ENCODE measurements at places on chromosomes 6 and 20.

DNA sequence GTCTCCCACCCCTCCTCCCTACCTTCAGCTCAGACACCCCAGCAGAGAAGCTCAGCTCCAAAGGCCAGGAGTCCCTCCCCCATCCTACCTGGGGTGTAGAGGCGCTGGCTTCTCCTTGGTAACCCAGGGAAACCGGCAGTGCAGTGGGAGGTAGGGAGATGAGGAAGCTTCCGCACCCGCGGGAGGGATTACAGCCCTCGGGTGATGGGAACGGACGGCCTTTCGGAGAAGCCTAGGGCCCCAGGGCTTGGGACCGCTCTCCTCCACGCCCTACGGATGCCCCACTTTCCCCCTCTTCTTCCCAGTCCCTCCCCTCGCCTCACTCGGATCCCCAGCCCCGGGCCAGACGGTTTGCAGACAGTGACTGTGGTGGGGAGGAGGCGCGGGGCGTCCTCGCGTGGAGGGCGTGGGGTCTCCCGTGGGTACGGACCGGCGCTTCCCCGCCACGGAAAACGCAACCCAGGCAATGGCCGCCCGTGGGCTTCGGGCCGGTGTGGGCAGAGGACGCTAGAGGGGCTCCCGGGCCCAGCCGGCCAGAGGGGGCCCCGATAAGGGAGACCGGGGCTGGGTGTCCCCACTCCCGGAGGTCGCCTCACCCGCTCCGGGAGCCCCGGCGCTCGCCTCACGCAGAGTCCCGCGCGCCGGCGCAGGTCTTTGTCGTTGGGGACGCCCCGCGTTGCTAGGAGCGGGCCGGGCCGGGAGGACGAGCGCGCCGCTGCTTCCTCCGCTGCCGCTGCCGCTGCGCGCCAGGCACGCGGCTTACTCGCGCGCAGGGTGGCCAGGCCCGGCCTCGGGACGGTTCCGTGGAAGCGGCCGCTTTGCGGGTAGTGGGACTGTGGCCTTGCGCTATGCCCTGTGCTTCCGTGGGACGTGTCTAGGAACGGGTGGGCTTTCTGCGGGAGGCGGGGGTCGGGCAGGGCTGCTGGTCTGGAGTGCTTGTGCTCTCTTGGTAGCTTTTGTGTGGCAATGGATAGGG is 15.8 kb downstream of the AARS2 start:
- DNase-seq: peak; percentile 31

GRCh38 chr6:18179770-18180356 is 24.6 kb downstream of the KDM1B start:
- no peak for DNase-seq

DNA sequence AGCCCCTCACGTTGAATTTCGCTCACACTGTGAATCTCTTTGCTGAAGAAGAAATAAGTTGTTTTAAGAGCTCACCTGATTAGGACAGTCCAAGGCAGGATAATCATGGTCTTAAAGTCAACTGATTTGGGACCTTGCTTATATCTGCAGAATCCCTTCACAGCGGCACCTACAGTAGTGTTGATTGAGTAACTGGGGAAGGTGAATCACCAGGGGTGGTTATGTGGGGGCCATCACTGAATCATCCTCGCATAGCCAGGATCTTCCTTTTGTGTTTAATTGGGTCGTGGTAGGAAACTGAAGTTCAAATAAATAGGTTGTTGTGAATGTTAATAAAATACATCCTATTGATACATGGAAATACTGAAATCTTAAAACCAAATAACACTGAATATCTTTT is 20.2 kb upstream of the MICA start:
- no peak for DNase-seq

GRCh38 chr6:127225497-127225896 is 41.2 kb upstream of the RNF146 start:
- no peak for DNase-seq

- no peak for DNase-seq
Measured at GRCh38 chr6:16635291-16635809, 125.9 kb downstream of the ATXN1 start.

DNA sequence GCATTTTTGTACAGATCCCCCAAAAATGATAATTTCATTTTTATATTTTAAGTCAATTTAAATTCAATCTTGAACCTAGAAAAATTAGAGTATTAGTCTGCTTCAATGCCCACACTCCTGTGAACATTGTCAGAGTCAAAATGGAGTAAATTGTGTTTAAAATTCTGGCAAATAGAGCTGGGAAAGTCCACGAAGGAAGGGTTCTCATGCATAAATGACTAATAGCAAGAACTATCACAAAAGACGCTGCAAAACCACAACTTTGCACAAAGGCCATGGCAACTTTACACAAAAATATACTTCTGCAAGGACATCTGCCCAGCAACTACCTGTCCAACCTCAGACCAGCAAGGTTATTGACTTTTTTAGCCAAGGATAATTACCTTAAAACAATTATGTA is 203.2 kb upstream of the SMLR1 start:
- no peak for DNase-seq

DNA sequence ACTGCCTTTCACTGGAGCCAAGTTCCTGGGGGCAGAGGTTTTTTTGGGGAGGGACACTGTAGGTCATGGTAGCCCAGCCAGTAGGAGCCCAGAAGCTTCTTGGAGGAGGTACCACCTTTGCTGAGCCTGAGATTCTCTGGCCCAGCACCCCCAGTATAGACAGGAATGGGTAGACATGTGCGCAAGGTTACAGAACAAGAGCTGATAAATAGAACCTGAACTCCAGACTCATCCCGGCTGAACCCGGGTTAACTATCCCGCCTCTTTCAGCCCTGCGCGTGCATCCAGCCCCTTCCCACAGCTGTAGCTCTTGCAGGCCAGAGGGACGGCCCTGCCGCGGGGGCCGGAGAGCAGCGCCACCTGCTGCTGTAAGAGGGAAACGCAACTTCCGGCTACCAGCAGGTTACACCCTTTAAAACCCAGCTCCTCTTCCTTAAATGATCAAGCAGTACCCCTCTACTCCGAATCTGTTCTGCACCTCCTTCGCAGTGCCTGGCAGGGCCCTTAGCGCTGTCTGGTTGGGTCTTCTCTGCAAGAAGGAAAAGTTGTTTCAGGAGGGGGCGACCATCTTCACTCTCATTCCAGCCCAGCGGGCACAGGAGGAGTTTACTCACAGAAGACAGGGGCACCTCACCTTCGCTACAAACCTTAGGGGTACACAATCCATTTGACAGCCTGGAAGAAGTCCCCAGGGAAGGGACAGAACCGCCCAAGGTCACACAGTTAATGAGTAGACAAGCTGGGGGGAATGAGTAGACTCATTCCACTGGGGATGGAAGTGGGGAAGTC is 7.5 kb downstream of the SRXN1 start:
- DNase-seq: peak; percentile 19

DNA sequence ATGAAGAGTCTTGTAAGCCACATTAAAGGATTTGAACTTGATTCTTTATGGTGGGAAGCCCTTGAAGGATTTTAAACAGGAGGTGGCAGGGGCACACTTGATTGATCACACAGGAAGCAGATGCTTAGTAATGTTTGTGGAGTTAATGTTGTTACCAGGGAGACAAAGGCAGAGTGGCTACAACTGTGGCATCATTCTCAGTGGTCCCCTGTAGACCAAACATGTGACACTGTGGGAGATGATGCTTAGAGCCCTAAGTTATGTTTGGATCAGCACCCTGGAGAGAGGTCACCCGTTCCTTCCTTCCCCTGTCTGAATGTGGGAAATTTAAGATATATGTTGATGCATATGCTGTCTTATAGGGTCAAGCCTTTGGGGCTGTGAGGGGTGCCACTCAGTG is 53.2 kb downstream of the EIF2S2 start:
- no peak for DNase-seq

DNA sequence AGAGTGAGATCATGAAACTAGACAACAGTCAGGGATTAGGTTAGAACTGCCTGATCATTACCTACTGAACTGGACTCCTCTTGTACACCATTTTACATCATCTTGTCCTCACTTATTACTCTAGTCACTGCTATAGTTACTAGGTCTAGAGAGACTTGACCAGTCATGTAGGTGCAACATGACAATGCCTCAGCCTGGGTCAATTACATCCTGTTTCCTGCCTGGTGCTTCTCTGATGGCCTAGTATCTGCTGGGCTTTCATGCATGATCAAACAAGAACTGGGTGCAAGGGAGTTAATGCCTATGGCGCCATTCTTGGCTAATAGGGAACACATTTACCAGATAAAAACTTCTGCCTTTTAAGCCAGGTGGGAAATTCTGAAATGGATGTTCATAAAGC is 39.2 kb upstream of the MMS22L start:
- no peak for DNase-seq

GRCh38 chr6:14799928-14800327 is 445.9 kb upstream of the JARID2 start:
- no peak for DNase-seq

GRCh38 chr20:12133553-12133952 is 215.9 kb downstream of the BTBD3 start:
- DNase-seq: no peak

DNA sequence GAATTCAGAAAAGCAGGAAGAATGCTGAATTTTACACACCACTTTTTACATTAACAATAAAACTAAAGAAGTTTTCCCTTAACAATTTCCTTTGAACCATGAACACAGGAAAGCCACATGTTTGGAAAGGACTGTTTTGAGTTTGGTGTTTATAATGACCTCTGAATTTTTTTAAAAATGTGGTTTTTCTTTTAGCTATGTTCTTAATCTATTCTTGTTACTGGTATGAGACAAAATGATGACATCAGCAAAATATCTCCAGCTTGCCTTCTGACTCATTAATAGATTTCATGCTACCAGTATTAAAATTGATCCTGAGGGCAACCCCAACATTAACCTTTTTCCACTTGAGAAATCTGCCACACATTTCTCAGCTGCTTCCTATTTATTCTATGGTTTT is 217.5 kb upstream of the THEMIS start:
- DNase-seq: no peak

- no peak for DNase-seq
Measured at GRCh38 chr6:152909241-152909640, 73.6 kb downstream of the FBXO5 start.

- no peak for DNase-seq
Measured at GRCh38 chr20:50003253-50003656, 20.5 kb downstream of the SNAI1 start.

- DNase-seq: no peak
Measured at GRCh38 chr6:145865595-145865994, 51.0 kb upstream of the FBXO30 start.

Measured in stimulated activated CD4-positive, alpha-beta T cell treated with anti-CD3 and anti-CD28 coated beads, Interleukin-1b, Interleukin-23, amount 100 ng/mL, for 1 hour (primary cell).